NCI-H187 treated with DMSO at 0.1 percent for 48 hours (cell line): ENCODE measurements at places on chromosomes 3 and 15.

DNA sequence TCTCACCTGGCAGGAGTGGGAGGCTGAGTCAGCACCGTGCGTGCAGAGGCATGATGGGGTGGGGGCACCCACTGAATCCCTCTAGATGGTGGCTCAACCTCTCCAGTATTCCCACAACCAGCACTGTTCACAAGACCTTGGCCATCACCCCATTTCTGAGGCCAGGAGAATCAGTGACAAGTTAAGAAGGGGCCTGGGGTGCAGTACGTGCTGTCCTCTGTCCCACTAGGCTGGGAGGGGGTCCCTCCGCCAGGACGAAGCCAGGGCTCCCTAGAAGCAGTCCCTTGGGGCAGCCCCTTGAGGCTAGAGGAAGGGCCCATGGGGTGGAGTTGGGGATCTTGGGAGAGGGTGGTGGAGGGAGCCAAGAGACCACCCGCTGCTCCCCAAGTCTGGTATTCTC lies 4.8 kb downstream of the MYL3 start:
- no peak for DNase-seq

DNA sequence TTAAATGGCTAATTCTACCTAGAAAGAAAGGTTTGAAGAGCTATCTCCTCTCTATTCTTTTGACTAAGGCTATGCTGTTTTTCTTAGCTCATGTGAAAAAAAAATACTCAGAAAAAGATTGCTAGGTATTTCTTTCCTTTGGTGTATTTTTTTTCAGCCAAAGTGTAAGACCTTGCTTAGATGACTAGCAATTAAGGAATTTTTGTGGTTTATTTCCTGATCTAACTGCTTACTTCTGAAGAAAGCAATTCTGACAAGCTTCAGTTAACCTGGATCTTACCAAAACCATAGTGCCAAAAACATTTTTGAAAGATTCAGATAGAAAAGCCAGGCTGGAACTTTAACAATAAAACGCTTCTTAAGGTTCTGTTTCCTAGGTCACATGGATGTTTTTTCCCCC lies 315.6 kb downstream of the SOX2 start:
- DNase-seq: no peak

GRCh38 chr3:71089271-71089847 lies 494.2 kb downstream of the FOXP1 start:
- DNase-seq: no peak

DNA sequence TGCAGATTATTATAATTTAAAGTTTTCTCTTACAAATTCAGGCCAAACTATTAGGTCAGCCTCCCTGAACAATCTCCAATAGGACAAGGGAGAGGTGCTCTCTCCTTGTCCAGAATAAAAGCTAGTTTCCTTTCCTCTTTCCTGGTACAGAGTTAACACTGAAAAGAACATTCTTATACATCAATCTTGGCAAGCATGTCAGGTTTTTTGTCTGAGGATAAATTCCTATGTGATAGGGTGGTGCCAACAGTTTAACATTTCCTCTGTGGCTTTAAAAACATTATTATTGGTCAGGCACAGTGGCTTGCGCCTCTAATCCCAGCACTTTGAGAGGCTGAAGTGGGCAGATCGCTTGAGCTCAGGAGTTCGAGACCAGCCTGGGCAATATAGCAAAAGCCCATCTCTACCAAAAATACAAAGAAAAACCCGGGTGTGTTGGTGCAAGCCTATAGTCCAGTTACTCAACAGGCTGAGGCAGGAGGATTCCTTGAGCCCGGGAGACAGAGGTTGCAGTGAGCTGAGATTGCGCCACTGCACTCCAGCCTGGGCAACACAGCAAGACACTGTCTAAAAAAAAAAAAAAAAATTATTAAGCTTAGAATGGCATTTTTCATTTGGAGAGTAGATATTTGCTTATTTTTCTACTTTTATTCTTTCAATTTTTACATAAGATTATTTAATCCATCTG lies 13.7 kb upstream of the ULK4 start:
- DNase-seq: no peak

DNA sequence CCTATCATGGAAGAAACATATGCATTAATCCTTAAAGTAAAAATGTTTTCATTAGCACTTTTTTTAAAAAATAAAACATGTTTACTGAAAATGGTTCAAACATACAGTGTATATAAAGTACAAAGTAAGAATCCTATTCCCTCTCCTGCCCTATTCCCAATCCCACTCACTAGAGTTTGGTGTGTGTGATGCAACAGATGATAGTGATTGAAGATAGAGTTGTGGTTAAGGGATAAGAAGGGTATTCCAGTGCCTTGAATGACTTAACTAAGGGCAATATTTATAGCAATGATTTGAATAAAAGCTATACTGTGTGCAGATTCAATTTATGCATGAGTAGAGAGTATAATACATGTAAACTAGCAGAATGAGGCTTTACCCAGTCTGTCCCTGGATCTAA lies 18.1 kb downstream of the ZNF280D start:
- no peak for DNase-seq
